ENCODE measurements at places on chromosomes 2 and 18.

DNA sequence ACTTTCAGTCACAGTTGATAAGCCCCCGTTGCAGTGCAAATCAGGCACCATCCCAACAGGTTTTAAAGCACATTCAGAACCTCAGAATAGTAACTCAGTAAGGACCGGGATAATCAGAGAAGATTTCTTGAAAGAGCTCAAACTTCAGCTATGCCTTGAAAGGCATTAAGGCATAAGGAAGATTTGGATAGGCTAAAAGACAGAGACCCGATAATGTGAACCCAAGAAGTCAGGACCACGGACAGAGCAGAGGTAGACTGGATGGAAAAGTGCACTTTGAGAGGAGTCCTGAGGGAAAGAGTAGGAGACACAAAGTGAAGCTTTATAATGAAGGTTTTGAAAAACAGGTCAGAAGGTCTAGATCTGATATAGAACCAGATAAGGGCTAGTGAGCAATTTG lies 36.9 kb upstream of the KLF7 start:
- no peak for DNase-seq

GRCh38 chr2:228541789-228542188 lies 360.3 kb upstream of the SPHKAP start:
- DNase-seq, result no peak

DNA sequence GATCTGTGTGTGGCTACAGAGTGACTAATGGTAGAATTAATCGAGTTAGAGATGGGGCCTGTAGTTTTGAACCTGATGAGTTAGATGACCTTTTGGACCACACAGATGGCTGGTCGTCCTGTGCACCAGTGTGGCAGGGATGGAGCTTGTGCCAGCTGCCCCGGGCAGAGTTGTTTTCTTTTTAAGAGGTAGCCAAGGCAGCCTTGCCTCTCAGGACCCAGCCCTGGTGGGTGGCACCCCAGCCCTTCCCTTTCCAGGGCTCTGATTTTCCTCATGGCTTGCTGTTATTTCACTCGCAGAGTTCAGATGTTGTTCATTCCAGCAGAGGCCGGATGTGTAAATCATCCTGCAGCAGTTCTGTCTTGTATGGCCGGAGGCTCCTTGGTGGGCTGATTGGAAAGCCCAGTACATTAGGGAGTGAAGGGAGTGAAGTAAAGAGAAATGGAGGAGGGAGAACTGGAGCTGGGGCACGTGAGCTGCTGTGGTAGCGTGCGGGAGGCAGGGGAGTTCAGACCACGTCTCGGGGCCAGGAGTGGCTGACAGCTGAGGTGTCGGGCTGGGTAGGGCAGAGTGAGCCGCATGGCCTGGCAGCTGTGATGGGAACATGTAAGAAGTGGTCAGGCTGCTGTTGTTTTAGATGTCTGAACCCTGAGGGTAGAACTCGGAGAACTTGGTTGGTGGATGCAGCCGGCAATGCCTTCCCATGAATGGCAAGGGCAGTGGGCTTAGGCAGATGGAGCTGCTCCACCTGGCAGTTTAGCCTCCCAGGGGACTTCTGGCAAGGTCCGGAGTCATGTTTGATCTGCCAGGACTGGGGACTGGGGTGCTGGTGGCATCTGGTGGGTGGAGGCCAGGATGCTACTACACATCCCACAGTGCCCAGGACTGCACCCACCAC lies 28.8 kb downstream of the ASAP2 start:
- no peak for DNase-seq

DNA sequence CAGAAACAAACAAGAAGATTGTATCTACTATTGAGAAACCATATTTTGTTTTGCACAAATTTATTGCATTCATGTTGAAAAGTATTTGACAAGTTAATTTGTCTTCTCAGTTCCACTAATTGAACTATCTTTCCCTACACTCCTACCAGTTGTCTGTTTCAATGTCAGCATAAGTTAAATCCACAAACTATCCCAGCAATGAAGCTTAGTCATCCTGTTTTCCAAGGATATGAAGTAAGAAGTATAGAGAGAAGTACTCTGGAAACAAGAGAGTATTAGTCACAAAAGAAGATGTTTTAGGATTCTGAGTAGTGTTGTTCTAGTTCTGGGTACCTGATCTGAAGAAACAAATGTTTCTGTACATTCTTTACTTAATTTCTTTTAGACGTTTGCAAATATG lies 261.6 kb upstream of the ZNF804A start:
- DNase-seq, result no peak

DNA sequence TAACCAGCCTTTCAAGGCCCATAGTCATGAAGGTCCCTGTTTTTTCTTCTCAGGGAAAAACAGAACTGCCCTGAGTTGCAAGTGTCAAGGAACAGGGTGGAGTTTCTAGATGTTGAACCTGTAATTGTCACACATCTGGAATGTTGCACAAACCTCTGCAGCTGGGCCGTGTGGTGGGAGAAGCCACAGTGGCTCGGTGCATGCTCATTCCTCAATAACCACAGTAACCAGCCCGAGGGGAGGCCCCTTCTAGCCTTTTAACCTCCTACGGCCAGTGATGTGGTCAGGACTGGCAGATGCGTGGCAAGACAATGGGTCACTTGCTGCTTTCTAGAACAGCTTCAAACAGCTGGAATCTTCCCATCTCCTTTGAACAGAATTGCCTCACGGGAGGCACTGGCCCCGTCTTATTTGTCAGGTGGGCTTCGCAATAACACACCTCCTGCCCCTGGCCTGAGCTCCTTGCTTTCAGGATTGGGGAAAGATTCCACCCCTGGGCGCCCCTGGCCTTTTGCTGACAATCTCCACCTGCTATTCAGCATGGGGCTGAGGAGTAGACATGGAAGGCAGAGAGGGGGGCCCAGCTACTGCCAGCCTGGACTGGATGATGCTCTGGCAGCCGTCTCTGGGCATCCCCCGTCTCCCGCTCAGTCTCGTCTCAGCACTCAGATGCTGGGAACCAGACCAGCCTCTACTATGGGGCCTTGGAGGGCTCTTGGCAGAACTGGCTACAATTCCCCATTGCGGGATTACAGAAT lies 102.9 kb downstream of the KLHL29 start:
- no peak for DNase-seq

DNA sequence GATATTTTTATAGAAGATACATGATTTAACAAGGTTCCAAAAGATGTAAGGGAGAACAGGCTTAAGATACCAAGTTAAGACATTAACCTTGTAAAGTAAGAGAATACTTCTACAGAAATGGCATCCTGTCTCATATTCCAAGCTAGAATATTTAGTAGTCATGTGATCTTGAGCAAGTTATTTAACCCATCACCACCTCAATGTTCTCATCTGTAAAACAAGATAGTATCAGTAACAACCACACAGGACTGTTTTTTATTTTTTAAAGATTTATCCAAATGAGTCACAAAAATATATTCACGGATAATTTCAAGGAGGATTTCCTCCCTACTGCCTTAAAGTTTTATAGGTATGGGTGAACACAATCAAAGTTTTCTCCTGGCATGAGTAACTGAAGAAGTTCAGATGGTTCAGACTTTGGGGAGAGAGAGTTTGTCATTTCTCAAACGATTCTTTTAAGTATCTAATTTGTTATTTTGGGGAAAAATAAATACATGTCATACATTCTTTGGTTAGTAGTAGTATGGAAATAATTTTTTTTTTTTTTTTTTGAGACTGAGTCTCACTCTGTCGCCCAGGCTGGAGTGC lies 25.9 kb downstream of the ROCK1 start:
- DNase-seq, result no peak

DNA sequence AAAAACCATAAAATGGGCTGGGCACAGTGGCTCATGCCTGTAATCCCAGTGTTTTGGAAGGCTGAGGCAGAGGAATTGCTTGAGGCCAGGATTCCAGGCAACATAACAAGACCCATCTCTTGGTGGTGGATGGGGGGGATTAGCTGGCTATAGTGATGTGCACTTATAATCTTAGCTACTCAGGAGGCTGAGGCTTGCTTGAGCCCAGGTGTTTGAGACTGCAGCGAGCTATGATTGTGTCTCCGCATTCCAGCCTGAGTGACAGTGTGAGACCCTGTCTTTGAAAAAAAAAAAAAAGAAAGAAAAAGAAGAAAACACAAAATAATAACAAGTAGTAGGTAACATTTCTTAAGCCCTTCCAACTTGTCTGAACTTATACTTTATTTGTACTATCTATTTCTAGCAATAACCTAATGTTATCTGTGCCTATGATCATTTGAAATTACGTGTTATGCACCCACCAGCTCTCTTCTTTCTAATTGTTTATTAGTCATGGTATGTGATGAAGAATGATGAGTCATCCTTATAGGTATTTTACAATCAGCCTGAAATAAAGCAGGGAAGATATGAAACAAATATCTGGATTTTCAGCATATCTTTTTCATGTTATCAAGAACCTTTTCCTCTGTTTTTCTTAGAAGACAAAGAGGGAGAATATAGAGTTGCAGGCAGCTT lies 129.3 kb upstream of the UNC80 start:
- no peak for DNase-seq

DNA sequence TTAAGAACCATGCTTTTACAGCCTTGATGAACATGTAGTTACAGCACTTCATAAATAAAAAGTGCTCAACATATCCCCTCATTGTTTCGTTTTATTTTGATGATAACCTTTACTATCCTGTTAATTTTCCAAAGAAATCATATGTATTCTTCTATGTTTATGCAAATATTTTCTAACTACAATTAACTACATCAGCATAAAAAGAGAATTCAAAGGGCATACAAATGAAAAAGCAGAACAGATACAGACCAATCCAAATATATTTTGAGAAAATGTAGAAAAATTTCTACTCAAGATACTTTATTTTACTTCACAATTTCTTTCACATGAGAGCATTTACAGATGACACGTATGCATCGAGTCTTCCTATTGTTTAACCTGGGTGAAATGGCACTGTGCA lies 69.1 kb downstream of the MBD2 start:
- no peak for DNase-seq

DNA sequence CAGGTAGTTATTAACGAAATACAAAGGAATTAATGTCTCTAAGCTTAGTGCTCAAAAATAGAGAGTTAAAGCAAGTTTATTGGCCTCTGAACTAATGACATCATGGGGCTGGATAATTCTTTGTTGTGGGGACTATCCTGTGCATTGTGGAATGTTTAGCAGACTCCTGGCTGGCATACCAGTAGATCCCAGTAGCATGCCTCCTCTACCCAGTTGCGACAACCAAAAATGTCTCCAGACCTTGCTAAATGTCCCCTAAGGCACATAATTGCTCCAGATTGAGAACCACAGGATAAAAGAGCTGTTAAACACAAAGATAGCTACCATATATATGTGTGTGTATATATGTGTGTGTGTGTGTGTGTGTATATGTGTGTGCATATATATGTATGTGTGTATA lies 194.5 kb downstream of the ERBB4 start:
- DNase-seq, result no peak

DNA sequence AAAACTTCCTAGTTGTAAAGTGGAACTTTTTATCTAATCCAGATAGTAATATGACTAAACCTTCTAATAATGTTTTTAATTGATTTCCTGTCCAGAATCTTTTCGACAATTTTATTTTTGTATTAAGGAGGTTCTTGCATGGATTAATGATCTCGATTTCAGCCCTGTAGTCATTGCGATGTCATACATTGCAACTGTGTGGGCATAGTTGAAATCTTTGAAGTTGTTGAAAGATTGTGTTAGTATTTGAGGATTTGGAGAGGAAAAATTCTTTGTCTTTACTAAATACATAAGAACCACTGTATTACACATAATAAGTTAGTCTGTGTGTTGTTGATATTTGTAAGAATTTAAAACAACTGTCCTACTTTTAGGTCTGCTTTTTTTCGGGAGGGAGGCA lies 31.1 kb downstream of the ACSL3 start:
- no peak for DNase-seq

- no peak for DNase-seq
Measured at GRCh38 chr2:111042772-111043771, 77.6 kb upstream of the BCL2L11 start.

- peak; percentile 21 for DNase-seq
Measured at GRCh38 chr2:10371441-10372196, 68.9 kb downstream of the HPCAL1 start.

GRCh38 chr2:203681978-203682377 lies 24.5 kb upstream of the CD28 start:
- DNase-seq, result no peak

- DNase-seq, result no peak
Measured at GRCh38 chr2:174446531-174446930, 40.3 kb downstream of the GPR155 start.

DNA sequence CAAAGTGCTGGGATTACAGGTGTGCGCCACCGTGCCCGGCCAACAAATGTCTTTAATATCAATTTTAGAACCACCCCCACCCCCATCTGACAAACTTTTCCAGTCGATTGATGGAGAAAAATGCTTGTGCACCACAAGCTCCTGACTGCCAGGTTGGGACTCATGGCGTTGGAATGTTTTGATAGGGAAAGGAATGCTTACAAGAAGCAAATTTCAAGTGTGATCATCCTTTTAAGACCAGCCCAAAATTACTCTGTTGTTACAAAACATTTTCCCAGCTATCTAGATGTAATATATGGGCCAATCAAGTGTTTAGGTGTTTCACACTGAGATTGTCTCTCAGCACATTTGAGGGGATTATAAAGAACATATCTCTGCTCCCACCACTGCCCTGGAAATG lies 45.2 kb downstream of the UBXN4 start:
- DNase-seq, result no peak

- DNase-seq, result no peak
Measured at GRCh38 chr2:240505910-240506309, 51.9 kb downstream of the ANKMY1 start.

DNA sequence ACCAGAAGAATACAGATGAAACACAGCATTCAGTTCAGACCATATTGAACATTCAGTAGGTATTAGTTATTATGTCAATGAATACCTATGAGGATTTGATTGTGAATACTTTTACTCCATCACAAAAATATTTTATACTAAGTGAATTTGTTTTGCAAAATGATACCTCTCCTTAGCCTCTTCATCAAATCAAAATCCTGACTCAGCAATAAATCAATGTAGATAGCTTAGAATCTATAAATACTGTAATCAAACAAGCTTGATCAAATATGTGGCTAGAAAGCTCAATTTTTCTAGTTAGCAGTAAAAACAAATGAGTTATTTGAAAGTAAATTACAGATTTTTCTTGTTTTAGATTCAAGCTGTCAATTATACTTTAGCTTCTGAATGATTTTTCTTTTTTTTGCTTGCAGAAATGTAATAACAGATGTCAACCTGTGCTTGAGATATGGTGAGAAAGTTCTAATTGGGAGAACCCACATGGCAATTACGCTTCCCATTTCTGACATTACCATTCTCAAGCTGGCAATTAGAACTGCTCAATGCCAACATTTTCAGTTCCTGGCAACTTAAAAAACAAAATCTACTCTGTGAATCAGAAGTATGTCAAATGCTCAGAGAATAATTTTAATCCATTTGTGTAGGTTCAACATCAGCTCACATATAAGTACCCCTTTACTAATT lies 109.6 kb downstream of the PRELID3A start:
- no peak for DNase-seq

GRCh38 chr2:207148020-207148419 lies 17.7 kb downstream of the KLF7 start:
- no peak for DNase-seq

DNA sequence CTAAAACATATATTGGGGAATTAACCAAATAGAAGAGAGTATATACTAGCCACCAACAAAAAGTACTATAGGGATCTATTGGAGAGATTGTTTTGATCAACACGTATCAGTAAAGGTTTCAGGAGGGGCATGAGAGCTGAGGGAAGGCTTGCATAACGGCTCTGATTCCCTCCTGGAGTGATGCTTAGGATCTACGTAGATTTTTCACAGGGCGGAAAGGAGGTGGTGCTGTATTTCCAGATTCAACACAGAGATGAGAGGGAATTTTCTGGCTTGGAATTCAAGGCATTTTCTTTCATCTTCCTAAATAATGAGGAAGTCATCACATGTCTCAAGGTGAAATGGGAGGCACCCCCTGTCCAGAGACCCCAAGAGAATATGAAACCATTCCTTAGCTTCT lies 443.8 kb downstream of the CMPK2 start:
- no peak for DNase-seq

Measured in D721Med (cell line).